Muscle of leg (tissue), 16 donors: ENCODE measurements at places on chromosomes 1 and 21. TPM values are rescaled to one million over a fixed set of nuclear protein-coding genes. Genes with fewer than 3 reads are reported as not detected.

CELA3A gene
- not detected for total RNA-seq

CCDC190 gene
- 9.7 TPM for total RNA-seq

S100A2 gene
- 3.4 TPM for total RNA-seq

ADAMTSL4 gene
- 20.2 TPM for total RNA-seq

MYBPH gene
- 109 TPM for total RNA-seq

DNM3 gene
- 7.0 TPM for total RNA-seq

GRCh38 chr1:219099307-219099706, 74.4 kb upstream of the LYPLAL1 start:
- no peak for DNase-seq

DNA sequence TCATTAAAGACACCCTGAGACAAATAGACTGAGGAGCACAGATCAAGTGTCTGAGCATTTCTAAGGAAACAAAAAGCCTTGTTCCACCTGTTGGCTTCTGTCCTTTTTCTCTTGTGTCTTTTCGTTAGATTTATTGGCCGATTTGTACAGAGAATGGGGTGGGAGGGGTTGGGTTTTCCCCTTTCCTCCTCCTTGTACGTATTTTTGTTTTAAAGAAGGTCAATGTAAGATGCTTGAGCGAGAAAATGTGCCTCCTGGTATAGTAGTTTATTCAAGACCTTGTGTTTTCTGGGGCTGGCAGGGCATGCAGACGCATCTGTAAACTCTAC, 1.2 kb downstream of the BCL9 start:
- peak; percentile 33 for DNase-seq

DNA sequence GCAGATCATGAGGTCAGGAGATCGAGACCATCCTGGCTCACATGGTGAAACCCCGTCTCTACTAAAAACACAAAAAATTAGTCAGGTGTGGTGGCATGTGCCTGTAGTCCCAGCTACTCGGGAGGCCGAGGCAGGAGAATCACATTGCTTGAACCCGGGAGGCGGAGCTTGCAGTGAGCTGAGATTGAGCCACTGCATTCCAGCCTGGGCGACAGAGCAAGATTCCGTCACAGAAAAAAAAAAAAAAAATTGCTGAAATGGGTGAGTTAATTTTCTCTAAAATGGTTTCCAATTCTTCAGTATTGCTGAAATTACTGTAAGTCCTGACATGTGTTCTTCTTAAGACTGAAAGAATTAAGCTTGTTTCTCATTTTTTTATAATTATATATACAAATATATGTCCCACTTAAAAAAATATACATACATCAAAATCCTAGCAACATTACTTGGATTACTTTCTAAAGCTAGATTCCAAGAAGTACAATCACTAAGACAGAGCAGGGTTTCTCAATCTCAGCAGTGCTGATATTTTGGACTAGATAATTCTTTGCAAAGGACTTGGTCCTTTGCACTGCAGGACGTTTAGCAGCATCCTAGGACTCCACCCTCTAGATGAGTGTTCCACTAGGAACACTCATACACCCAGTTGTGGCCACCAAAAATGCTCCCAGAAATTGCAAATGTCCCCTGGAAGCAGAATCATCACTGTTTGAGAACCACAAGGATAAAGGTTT, 24.8 kb downstream of the ZNHIT6 start:
- no peak for DNase-seq

GRCh38 chr21:35995522-35996088, 64.7 kb downstream of the SETD4 start:
- DNase-seq: no peak

DNA sequence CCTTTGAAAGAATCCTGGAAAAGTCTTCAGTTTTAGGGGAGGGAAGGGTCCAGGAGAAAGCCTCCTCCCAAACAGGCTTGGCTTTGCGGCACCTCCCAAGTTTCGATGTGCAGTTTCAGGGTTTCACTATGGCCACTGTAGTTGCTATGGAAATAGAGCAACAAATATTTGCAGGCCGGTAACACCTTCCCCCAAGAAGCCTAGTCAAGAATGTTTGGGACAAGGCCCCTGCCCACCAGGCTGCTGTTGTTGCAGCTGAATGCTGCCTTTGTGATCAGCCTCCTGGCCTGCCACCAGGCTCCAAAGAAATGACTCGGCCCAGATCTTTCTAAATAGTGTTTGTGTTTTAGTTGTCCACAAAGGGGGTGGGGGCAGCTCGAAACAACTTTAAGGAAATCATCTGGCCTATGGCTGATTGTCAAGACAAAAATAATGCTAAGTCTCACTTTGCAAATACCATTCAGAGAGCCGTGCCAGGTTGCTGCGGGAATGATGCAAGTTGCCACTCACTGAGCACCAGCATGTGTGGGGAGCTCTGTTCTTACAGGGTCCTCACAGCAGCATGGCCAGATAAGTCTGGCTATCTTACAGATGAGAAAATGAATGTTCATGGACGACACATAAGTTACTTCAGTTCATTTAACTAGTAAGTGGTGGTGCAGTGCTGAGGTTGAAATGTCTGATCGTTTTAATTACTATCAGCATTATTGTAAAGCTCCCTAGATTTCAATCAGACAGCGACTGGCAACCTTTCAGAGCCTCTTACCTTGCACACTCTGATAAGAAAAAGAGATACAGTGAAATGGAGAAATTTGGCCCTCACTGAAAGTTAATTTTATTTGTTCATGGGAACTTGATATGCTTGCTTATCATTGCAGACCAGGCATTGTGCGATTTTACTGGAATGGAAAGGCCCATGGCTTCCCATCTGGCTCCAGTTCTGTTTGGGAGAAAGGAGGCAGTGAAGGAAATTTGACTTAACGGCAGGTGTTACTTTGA, 91.2 kb upstream of the JUN start:
- DNase-seq: peak; percentile 87
